NCI-H446 (cell line): ENCODE measurements at places on chromosomes 7 and 10.

DNA sequence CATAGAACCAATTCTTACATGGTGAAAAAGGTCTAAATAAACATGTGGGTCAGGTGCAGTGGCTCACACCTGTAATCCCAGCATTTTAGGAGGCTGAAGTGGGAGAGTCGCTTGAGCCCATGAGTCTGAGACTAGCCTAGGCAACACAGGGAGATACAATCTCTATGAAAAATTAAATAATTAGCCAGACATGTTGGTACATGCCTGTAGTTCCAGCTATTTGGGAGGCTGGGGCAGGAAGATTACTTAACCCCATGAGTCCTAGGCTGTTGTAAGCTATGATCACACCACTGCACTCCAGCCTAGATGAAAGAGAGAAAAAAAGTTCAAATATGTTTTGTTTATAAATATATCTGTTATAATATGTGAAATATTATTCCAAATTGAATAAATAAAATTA, 643.6 kb downstream of the IPMK start:
- no peak for DNase-seq

DNA sequence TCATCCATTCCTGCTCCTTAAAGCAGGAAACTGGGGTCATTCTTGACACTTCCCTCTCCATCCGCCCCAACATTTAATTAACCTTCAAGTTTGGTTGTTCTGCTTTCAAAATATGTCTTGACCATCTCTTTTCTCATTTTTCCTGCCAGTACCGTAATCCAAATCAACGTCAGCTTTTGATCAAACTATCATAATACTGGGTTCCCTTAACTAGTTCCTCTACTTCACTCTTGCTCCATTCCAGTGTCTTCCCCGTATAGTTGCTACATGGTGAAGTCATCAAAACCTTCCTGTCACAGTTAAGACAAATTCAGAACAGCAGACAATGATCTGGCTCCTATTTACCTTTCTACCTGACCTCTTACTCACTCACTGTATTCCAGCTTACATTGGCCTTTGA, 6.6 kb upstream of the KLF14 start:
- DNase-seq = no peak

- no peak for DNase-seq
Observed at GRCh38 chr7:90836937-90837336, 240.8 kb downstream of the CDK14 start.

- DNase-seq = no peak
Observed at GRCh38 chr10:92156874-92157773, 133.8 kb downstream of the CPEB3 start.

- no peak for DNase-seq
Observed at GRCh38 chr7:142703655-142704305, 45.5 kb upstream of the PRSS1 start.

DNA sequence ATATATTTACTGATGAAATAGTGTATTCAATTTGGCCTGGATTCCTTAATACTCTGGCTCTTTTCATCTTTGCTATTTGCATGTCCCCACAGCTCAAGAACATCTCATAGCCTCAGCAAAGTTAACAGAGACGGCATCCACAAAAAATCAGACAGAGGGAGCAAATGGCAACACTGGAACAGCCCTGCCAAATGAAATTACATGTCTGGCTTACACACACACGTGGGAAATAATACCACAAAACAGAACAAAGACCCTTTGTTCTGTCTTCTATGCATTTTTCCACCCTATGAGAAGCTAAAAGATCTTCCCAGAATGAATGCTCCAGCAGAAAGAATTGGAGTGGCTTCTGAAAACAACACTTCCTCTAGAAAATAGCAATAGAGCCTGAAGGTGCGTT, 139.5 kb downstream of the ALOX5 start:
- no peak for DNase-seq

DNA sequence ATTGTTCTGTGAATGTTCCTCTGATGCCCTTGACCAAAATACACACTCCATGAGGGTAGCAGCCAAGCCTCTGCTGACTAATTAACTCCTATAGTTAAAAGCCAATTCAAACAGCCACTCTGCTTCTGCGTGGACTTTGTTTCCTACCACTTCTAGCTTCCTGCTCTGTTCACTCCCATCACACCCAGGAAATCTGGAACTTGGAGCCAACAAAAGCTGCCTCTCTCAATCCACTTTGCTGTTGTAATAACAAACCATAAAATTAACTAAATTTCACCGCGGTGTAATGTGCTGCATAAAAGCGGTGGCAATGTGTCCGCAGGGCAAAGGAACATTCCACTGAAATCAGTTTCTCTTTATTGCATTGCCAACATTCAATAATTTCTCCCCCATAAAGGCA, 239.5 kb downstream of the PLXNA4 start:
- no peak for DNase-seq

DNA sequence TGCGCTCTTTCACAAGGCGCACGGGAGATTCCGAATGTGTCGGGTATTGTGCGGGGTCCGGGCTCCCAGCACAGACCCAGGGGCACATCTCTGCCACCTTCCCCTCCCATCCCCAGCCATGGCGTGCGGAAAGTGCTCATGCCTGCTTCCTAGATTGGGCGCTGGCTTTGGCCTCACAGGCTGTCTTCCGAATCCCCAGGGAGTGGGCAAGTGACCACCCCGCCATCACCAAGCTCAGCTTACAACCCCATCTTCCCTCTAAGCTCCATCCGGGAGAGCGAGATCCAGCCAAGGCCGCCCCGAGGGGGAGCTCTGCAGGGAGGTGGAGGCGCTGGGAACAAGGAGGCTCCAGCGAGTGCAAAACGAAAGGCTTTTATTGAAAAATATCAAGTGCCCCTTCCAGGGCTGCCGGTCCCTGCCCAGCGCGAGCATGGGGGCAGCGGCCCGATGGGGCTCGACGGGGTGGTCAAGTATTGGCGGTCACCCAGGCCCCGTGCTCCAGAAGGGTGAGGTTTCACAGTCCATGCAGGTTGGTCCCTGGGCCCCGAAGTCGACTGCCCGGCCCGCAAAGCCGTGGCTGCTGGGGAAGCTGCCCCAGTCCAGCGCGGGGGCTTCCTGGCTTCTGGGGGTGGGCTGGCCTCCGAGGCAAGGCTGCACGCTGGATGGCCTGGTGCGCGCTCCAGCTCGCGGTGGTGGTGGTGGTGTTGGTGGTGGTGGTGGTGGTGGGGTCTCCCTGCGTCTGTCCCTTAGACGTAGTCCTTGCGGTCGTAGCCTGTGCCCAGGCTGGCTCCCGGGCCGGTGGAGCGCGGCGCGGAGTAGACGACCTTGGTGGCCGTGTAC, 1.2 kb downstream of the CLDN3 start:
- DNase-seq = no peak

- DNase-seq = no peak
Observed at GRCh38 chr10:68572151-68572550, 12.0 kb downstream of the TET1 start.

GRCh38 chr10:78401624-78402367, 368.1 kb downstream of the RPS24 start:
- DNase-seq = no peak

- DNase-seq = peak; percentile 78
Observed at GRCh38 chr7:141071260-141071854, 2.5 kb upstream of the TMEM178B start.

DNA sequence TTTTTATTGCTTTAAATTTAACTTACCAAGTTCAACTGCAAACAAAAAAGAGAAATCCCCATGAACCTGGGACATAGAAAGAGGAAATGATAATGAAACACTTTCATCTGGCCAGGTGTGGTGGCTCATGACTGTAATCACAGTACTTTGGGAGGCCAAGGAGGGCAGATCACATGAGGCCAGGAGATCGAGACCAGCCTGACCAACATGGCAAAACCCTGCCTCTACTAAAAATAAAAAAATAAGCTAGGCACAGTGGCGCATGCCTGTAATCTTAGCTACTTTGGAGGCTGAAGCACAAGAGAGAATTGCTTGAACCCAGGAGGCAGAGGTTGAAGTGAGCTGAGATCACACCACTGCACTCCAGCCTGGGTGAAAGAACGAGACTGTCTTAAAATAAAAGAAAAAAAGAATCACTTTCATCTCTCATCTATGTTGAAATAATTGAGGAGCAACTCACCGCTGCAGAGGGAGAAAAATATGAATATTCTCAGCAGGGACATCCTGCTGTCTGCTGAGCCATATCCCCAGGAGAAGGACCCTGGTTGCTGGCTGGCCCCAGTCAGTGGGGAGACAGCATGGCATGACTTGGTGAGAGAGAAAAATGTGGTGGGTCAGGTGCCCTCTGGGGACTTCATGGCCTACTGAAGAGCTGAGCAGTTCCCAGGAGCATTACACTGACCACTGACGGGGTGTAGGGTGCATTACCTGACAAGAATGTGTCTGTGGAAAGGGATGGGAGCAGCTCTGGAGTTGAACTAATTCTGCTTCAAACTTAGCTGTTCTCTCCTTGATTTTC, 22.8 kb upstream of the TARP start:
- DNase-seq = no peak

DNA sequence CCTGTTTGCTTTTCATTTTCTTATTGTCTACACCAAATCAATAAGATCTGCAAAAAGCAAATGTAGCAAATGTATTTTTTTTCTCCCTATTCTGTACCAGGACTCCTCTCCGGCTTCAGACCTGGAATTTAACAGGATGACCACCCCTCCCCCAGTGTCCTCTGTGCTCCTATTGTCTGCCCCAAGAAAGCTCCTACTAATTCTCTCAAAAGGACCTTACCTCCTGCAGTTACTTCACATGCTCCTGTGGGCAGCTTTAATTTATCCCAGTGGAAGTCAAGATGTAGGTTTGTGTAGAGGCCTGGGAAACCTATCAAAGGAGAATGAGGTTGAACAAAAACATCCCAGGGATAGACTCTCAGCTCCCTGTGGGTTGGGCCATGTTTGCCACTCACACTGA, 31.3 kb downstream of the PLXNA4 start:
- DNase-seq = no peak

DNA sequence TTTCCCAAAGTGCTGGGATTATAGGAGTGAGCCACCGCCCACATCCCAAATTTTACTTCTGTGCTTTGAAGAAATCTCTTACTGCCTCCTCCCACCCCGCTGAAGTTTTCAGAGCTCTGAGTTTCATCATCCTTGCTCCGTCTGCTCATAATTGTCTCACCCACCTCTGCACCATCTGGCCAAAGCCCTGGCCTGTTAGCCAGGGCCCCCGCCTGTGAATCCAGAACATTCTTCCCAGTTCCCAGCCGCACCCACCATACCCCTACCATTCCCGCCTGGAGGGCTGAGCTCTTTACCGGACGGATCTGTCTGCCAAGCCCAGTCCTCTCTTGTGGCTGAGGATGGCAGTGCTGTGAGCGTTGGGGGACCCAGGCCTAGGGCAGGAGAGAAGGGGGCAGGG, 14.5 kb downstream of the SSC4D start:
- no peak for DNase-seq

GRCh38 chr10:73407495-73407894, 6.4 kb downstream of the ANXA7 start:
- DNase-seq = no peak

GRCh38 chr10:74145133-74145532, 5.5 kb downstream of the AP3M1 start:
- no peak for DNase-seq

- no peak for DNase-seq
Observed at GRCh38 chr10:102452672-102453340, 1.5 kb upstream of the C10orf95 start.

DNA sequence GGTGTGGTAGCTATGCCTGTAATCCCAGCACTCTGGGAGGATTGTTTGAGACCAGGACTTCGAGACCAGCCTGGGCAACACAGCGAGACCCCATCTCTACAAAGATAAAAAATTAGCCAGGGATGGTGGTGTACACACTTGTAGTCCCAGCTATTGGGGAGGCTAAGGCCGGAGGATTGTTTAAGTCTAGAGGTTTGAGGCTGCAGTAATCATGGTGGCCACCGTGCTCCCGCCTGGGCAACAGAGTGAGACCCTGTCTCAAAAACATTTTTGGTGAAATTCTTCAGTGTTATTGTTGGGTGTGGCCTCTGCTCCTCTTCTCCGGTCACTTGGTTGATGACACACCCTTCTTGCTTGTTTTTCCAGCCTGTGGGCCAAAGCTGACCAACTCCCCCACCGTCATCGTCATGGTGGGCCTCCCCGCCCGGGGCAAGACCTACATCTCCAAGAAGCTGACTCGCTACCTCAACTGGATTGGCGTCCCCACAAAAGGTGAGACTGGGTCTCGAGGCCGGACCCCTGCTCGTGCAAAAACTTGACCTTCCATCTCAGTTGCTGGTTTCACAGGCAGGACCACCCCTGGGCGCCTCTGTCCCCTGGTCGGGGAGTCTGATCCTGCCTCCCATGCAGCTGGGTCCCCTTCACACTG, 10.6 kb downstream of the PFKFB3 start:
- DNase-seq = no peak

- DNase-seq = no peak
Observed at GRCh38 chr7:47580811-47581331, 1.0 kb downstream of the TNS3 start.

- DNase-seq = no peak
Observed at GRCh38 chr7:158274404-158274811, 313.2 kb downstream of the PTPRN2 start.

- DNase-seq = no peak
Observed at GRCh38 chr7:2972835-2973161, 70.9 kb downstream of the CARD11 start.

DNA sequence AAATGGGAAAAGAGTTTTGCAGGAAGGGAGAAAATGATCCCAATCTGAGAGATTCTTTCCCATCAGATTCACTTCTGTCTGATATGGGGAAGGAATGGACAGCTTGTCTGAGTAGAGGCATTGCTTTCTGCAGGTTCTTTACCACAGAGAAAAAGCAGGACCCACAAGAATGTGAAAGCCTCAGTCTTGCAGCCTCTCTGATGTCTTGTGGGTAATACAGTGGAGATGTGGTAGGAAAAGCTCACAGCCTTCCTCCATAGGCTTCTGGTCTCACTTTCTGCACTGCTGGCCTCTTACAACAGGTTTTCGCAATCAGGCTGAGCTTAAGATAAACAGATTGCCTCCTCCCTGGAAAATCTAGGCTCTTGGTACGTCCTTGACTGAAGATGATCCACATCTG, 551 bp downstream of the IFIT1 start:
- DNase-seq = no peak

DNA sequence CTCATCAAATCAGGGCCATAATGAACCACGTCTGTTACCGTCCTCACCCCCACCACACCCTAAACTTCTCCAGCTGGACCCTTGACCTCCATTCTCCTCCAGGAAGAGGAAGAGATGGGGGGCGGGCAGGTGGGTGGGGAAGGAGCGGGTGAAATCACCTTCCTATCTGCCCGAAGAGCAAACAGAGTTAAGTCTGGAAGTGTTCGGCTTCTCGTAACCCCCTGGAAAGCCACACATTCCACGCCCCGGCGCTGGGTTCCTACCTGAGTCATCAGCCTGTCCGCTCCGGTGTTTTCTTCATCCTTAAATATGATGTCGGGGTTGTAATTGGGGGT, 736 bp downstream of the SHH start:
- no peak for DNase-seq

DNA sequence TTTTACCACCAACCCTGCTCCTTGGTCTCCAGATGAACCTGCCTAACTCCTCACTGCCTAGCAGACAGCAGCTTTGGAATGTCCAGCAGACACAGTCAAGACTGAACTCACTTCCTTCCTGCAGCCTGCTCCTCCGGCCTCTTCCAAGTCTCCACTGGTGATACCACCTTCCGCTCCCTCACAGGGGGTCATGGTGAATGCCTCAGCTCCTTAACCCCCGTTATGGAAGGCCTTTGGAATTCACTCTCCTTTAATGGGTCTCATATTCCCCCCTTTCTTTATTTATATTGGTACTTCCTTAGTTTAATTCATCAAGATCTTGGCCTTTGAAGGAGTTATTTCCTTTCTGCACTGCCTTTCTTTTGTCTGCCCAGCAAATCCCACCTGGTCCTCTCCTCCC, 44.9 kb upstream of the ZNF32 start:
- no peak for DNase-seq

GRCh38 chr10:73073627-73074026, 23.0 kb downstream of the P4HA1 start:
- DNase-seq = no peak

GRCh38 chr7:57354195-57354594, 95.8 kb upstream of the ZNF716 start:
- DNase-seq = no peak
